Activated CD8-positive, alpha-beta memory T cell treated with anti-CD3 and anti-CD28 coated beads for 1 hour (primary cell): ENCODE measurements at places on chromosomes 4 and X.

- no peak for DNase-seq
Measured at GRCh38 chr4:128658214-128658631, 151.3 kb upstream of the JADE1 start.

DNA sequence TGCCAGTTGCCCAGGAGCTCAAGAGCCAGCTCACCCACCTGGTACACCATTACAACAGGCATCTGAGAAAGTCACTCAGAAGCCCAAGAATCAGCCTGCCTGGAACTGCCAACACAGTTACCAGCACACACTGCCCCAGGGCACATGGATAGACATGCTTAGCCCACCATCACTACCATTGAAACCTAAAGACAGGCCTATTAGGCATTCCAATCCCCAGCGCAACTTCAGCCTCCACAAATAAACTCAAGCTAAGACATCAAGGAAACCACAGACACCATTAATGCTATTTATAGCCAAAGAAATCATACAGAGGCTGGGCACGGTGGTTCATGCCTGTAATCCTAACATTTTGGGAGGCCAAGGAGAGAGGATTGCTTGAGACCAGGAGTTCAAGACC, 42.3 kb downstream of the ATRX start:
- no peak for DNase-seq

DNA sequence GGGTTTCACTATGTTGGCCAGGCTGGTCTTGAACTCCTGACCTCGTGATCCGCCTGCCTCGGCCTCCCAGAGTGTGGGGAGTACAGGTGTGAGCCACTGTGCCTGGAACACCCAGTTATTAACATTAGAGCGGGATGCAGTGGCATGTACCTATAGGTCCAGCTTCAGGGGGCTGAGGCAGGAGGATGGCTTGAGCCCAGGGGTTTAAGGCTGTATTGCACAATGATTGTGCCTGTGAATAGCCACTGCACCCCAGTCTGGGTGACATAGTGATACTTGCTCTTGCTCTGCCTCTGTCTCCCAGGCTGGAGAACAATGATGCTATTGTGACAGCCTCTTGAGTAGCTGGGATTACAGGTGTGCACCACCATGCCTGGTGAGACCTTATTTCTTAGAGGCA, 39.8 kb downstream of the FAM193A start:
- DNase-seq: no peak

DNA sequence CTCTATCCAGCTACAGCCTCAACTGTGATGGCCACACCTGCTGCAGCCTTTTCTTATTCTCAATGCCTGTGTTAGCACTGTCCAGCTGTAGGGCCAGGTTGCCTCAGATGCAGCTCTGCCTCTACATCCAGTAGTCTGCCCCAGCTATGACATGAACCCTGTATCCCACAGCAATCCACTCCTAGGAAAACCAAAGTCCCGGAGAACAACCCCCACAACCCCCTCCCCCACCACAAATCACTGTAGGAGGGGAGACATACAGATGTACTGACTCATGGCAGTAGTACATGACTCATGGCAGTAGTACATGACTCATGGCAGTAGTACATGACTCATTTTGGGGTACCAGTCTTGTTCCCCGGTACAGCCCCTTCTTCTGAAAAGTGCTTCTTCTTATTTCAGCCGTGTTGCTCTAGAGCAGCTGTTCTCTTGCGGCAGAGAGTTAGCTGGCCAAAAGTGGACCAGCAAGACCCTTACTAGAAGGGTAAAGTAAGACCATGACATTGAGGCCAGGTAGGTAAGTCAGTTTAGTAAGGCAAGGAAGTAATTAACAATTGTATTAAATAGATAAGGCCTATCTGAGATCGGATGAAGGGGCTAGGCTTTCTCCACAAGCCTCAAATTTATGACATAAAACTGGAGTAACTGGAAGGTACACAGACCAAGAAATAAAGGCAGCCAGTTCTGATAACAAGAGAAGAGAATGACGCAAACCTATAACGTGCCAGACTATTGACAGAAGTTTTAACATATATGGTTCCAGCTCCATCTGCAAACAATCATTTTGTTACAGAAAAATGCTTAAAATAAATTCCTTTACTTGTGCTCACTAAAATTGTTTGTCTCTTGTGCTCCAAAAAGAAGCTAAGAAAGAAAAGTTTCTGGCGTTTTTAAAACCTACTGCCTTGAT, 221.4 kb downstream of the TACR3 start:
- DNase-seq: no peak

- DNase-seq: no peak
Measured at GRCh38 chr4:146179784-146180370, 4.4 kb downstream of the LSM6 start.

DNA sequence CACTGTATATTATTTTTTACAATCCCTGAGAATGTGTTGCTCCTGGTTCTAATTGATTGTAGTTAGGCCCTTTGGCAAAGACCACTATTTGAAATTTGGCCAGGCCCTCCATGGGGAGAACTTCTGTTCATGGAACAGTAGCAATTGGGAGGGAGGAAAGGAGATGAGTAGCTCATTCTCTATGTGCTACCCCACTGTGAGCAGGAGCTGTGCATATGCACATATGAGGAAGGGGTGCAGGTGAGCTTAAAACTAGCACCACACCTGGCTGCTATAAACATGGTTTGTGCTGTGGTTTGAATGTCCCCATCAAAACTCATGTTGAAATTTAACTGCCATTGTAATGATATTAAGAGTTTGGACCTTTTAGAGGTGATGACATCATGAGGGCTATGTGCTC, 1483.2 kb downstream of the PCDH7 start:
- no peak for DNase-seq

DNA sequence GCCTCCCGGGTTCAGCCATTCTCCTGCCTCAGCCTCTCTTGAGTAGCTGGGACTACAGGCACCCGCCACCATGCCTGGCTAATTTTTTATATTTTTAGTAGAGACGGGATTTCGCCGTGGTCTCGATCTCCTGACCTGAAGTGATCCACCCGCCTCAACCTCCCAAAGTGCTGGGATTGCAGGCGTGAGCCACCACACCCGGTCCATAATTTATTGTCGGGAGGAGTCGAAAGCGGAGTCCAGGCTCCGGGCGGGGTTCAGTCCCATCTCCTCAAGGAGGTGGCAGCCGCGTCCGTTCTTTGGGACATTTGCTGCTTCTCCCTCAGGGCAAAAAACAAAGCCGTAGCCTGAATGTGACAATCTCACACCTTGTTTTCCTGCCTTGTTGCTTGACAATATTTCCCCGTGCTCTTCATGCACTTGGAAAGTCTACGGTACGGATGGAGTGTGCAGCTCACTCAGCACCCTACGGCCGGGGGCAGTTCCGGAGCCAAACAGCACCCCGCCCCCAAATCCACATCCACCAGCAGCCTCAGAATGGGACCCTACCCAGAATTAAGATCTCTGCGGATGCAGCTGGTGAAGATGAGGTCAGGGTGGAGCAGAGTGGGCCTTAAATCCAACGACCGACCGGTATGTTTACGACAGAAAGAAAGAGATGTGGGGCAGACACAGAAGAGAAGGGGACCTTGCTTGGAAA, 9.6 kb downstream of the GTPBP6 start:
- no peak for DNase-seq

- DNase-seq: no peak
Measured at GRCh38 chr4:177393236-177393635, 49.0 kb downstream of the AGA start.

GRCh38 chr4:16489226-16489625, 263.0 kb upstream of the TAPT1 start:
- no peak for DNase-seq

DNA sequence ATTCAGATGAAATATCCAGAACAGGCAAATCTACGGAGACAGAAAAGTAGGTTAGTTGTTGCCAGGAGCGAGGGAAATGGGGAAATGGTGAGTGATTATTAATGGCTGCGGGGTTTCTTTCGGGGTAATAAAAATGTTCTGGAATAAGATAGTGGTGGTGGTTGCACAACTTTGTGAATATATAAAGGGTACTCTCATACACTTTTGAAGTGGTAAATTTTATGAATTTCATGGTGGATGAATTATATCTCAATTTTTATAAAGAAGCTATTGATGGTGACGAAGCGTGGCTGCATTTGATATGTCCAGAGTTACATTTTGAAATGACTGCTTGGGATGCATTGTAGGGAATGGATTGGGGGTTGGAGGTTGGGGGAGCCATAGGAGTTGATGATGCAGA, 16.3 kb downstream of the FAM47E start:
- no peak for DNase-seq

- peak; percentile 5 for DNase-seq
Measured at GRCh38 chrX:75522565-75523431, at the start of gene ZDHHC15. Gene ZDHHC15 (minus strand): TSS chrX:75523037. CDS start chrX:75523024, 13 bp downstream.

GRCh38 chr4:127364911-127365310, 267.8 kb upstream of the INTU start:
- DNase-seq: no peak

DNA sequence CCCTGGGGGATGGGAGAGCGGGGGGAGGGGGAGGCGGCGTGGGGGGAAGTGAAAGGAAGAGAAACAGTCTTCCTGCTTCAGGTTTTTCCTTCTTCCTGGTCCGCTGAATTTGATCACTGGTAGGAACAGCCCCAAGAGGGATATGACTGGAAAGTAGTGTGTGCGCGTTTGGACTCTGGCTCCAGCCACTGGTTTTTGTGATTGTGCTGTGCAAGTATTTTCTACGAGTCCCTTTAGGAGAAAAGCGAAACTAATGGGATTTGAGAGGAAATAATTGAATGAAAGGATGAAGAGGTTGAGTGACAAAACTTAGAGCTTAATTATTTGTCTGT, 836 bp downstream of the PRRG1 start:
- DNase-seq: no peak

DNA sequence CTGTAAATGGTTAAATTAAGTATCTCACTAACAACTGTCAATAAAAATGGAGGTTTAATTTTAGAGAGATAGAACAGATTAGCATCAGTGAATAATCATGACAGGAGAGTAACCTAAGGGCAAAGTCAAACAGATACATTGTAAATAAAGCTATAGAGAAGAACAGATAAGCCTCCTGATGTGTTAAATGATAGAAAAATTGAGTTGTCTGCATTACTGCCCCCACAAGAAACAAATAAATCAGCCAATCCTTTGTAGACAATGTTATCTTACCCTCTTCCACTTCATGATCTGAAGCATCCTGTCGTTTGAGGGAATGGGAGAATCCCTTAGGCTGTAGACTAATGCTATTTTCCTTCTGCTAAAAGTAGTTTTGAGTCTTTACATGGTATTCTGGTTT, 147.8 kb downstream of the PCDH18 start:
- no peak for DNase-seq

DNA sequence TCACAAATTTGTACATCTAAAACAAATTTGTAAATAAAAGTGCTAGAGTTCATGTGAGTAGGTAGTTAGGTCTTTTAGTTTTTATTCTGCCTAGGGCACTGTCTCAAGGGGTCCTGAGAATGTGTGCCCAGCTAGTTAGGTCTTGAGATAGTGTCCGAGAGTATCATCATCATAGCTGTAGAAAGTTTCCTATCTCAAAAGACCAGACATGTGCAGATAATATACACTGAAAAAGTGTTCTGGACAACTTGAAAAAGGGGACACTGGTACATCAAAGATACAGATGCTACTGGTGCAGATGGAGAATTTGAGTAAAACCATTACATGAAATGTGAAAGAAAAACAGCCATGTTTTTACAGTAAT, 1.8 kb upstream of the ZCCHC4 start:
- no peak for DNase-seq

GRCh38 chr4:169485086-169485485, 127.3 kb downstream of the NEK1 start:
- DNase-seq: no peak

DNA sequence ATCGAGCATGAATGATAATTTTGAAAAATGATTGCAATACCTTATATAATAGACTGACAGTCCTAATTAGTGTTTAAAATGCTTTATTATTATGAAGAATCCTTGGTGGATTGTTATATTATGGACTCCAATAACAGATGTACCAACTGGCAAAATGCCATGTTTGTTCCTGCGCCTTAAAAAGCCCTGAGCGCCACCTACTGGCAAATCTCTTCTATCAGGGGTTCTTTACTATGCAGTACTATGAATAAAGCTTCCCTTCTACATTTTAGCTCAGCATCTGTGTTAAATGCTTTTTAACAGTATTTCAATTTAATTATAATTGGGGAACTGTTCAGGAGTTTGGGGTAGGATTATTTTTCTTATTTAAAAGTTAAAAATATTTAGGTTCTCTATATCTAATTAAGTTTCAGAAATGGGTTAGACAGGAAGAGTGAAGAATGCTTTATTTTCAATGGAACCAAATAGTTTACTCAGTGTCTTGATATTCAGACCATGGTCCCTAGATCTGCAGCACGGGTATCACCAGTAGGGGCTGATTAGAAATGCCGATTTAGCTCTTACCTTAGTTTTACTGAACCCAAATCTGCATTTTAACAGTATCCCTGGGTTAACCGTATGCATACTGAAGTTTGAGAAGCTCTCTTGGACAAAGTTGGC, 20.0 kb downstream of the CFAP97 start:
- peak; percentile 50 for DNase-seq

GRCh38 chr4:159104694-159105414, 2.0 kb downstream of the RAPGEF2 start:
- no peak for DNase-seq

DNA sequence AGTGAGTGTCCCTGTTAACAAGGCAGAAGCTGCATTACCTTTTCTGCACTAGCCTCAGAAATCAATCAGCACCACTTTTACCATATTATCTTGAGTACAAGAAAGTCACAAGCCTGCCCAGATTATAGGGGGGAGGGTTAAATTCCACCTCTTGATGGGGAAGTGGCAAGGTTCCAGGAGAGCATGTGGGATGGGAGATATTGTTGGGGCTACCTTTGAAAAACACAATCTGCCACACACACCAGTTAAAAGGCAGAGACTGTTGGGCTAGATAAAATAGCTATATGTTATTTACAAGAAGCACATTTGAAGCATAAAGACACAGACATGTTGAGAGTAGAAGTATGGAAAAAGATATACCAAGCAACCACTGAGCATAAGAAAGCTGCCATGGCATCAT, 6.6 kb upstream of the AVPR2 start:
- DNase-seq: no peak

DNA sequence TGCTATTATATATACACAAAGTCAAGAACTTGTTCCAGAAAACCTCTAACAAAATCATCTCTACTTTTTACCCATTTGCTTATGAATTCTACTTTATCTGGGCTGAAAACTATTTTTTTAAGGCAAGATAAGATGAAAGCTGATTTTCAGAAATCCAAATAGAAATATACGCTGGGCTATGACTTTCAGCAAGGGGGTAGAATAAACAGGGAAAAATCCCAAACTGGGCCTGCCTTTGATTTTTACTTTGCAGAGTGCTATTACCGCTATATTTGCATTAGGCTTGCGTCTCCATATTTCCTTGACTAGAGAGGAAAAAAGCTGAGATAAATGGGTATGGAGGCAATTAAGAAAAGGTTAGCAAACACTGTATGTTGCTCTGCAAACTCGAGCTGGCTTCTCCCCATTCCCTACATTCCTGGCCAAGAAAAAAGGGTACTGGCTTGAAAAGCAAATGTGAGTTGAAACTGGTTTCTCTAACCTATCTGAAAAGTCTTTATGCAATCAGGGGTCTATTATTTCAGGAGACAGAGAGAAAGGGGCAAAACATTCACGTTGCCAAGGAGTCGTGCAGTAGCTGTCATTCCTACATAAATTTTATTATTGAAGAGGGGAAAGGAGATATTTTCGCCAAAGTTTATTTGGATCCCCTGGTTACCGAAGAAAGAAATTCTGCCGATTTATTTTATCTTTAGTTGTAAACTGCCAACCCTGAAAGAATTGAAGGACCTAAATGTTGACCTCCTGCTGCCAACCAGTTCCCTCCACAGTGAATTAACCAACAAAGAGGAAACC, 2.2 kb downstream of the TMEM47 start:
- DNase-seq: no peak

GRCh38 chr4:159150821-159151390, 48.0 kb downstream of the RAPGEF2 start:
- no peak for DNase-seq

GRCh38 chr4:184016759-184017668, 111.9 kb downstream of the STOX2 start:
- no peak for DNase-seq
